Stimulated activated CD8-positive, alpha-beta memory T cell treated with anti-CD3 and anti-CD28 coated beads, Interleukin-7, amount 100 ng/mL, for 1 hour (primary cell): ENCODE measurements at places on chromosomes 1 and 21.

- DNase-seq, result no peak
Observed at GRCh38 chr1:247646867-247647266, 32.7 kb downstream of the OR13G1 start.

DNA sequence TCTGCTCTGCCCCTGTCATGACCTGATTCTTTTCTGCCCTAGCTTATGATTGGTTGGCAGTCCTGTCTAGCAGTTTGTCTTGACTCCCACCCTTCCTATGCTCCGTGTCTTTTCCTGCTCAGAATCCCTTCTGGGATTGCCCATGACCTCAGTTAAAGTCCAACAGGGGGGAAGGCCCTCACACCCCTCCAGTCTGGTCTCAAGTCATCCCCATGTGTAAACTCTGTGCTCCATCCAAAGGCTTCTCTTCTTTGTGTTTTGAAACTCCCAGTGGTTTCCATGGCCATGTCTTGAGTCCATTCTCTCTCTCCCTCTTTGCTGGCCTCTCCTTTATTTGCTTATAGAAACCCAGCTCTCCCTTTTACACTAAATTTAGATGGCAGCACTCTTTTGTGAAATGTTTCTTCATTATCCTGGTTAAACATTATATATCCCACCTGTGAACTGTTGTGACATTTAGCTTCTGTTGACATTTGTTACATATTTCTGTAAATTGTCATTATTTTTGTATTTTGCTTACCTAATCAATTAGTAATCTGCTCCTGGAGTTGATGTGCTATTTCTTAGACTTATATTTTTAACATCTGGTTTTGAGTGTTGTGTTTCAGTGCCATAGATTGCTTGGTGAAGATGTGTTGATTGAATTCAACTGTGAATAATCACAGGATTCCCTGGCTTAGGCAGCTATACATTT lies 48.9 kb upstream of the GCLM start:
- no peak for DNase-seq

GRCh38 chr1:231612393-231613089 lies 14.0 kb upstream of the DISC1 start:
- no peak for DNase-seq

DNA sequence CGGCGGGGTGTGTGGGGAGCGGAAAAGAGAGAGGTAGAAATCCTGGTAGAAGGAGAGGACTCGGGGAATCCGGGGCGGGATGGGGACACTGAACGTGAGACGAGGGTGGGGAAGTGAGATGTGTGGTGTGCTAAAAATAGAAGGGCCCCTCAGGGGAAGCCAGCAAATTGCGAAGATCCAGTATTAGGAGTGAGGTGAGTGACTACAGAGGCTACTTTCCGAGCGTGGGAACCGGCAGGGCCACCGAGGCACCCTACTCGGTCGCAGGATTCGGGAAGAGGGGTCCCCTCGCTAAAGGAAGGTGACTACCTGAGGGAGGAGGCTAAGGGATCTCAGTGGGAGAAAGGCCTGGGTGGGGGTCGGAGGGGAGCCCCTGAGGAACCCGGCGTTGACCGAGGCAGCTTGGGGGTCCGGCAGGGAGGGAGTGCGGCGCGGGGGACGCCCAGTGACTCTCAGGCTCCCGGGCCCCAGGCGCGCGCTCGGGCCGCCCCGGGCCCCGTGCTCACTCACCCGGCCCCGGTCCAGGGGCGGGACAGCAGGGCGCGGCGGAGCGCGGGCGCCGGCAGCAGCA lies 318 bp downstream of the ALDH4A1 start:
- no peak for DNase-seq

GRCh38 chr1:56520016-56520601 lies 59.3 kb downstream of the PLPP3 start:
- DNase-seq, result no peak

GRCh38 chr1:98949166-98949565 lies 55.5 kb downstream of the PLPPR5 start:
- no peak for DNase-seq
